ENCODE measurements at places on chromosomes 1 and 21.

- DNase-seq, result no peak
Observed at GRCh38 chr21:28325618-28326017, 667.1 kb downstream of the LTN1 start.

GRCh38 chr1:87334351-87335174, 5.9 kb downstream of the LMO4 start:
- no peak for DNase-seq

GRCh38 chr1:7117399-7118281, 332.4 kb downstream of the CAMTA1 start:
- DNase-seq, result no peak

GRCh38 chr1:19533626-19534025, 48.3 kb upstream of the CAPZB start:
- no peak for DNase-seq

- no peak for DNase-seq
Observed at GRCh38 chr1:172770071-172770470, 111.2 kb downstream of the FASLG start.

DNA sequence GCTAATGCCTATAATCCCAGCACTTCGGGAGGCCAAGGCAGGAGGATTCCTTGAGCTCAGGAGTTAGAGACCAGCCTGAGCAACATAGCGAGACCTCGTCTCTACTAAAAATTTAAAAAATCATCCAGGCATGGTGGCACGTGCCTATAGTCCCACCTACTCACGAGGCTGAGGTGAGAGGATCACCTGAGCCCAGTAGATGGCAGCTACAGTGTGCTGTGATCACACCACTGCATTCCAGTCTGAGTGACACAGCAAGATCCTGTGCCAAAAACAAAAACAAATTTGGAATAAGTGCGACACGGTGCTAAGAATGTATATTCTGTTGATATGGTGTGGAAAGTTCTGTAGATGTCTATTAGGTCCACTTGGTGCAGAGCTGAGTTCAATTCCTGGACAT, 15.1 kb downstream of the USP33 start:
- DNase-seq, result no peak

- DNase-seq, result no peak
Observed at GRCh38 chr1:227893300-227893948, 54.3 kb downstream of the WNT9A start.

GRCh38 chr1:31376375-31377134, 3.7 kb upstream of the FABP3 start:
- DNase-seq, result no peak

- DNase-seq, result no peak
Observed at GRCh38 chr1:93672477-93673162, 9.0 kb downstream of the BCAR3 start.

DNA sequence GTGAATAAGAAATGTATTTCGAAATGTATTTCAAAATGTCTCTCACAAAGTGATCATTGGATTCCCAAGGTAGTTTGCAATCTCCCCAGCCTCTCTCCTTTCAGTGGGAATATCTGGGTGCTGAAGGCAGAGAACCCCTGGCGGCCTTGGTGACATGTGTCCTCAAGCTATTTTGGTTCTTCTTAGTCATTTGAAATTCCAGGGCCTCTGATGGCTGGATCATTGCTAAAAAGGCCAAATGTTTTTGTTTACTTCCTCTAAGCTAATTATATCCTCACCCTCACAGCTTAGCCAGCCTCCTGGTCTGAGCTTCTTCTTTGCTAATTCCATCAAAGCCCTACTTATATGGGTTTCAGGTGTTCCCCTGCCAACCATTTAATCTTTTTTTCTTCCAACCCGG, 71.2 kb downstream of the LRRC40 start:
- DNase-seq, result no peak

- DNase-seq, result no peak
Observed at GRCh38 chr1:11794446-11795237, 11.1 kb downstream of the MTHFR start.

DNA sequence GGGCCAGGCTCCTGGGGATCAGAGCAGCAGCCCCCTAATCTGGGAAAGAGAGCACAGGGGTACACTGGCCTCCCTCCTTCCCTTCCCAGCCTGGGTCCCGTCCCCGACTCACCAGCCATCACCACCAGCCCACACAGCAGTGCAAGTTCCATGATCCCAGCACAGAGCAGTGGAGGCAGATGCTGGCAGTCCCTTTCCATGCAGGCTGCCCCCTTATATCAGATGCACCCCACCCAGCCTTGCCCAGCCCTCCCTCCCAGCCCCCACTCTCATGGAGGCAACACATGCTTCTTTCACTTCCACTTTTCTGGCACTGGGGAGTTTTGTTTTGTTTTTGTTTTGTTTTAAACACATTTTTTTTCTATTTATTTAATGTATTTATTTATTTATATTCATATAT, at the start of gene PLA2G2D:
Gene PLA2G2D (minus strand): TSS at position 190 of the 400 bp plus-strand sequence. CDS start 38 bp downstream, at position 152.
- no peak for DNase-seq

DNA sequence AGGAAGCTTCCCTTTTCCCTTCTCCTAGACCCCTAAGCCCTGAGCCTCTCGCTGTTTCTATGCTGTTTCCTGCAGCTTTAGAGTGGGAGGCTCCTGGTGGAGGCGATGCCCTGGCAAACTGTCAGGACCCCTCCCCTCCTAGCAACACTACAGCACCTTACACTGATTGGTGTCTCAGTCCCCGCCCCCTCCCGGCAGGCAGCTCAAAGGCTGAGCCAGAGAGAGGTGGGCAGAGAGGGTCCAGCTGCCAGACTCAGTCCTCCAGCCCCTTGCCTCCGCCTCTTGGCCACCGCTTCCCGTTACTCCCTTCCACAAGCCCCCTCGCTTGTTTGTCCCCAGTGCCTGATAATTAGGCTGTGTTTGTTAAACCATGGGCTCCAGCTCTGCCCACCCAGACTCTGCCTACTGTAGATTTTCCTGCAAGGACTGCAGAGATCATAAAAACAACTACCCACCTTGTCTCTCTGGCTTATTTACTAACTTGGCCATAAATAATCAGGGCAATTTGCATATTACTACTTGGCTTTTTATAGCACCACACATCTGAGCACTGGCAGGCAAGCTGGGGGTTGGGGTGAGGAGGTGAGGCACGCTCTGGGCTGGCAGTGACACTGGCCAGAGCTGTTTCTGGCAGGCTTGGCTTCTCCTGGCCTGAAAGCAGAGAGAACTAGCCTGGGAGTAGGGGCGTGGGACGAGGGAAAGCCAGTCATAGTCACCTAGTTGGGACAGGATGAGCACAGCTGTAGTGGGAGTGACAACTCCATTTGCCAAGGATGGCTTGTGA, 107.5 kb downstream of the CSMD2 start:
- DNase-seq, result no peak

- DNase-seq, result peak; percentile 7
Observed at GRCh38 chr1:113903501-113904292, 902 bp downstream of the AP4B1 start.

- DNase-seq, result peak; percentile 72
Observed at GRCh38 chr1:31937300-31938183, 626 bp downstream of the PTP4A2 start.

DNA sequence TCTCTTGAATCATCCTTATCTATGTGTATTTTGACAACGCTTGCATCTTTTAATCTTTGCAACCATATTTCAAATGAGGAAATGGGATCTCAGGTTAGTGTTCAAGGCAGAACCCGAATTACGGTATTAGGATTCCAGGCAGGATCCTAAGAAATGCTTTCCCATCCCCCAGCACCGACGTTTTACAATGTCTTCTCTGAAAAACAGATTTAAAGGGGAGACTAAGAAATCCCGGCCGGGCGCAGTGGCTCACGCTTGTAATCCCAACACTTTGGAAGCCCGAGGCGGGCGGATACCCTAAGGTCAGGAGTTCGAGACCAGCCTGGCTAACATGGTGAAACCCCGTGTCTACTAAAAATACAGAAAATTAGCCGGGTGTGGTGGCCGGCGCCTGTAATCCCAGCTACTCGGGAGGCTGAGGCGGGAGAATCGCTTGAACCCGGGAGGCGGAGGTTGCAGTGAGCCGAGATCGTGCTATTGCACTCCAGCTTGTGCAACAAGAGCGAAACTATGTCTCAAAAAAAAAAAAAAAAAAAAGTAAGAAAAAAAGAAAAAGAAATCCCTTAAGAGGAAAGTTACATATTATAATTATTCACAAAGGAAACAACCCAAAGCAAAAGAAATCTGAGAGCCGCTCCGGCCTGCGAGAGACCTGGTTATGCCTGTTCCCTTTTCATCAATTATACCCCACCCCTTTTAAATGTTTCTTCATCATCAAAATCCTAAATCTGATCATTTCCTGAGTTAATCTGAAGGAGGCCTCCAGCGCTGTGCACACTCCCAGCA, 801 bp upstream of the GORAB start:
- DNase-seq, result no peak

DNA sequence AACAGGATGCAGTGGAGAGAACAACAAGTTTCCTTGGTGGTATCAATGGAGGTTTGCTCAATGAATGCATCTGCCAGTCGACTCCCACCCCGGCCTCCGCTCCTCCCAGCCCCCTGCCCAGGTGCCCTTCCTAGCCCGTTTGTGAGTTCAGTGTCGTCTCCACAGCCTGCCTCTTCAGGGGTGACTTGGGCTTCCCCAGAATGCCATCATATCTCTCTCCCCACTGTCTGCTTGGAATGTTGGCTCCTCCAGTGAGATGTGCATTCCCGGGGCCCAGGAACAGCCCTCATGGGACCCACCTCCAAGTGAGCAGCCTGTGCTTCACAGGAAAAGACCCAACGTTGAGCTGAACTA, 30.5 kb downstream of the MATN1 start:
- no peak for DNase-seq

- no peak for DNase-seq
Observed at GRCh38 chr1:200306944-200307754, 102.7 kb downstream of the ZNF281 start.

GRCh38 chr1:233599542-233600073, 14.3 kb upstream of the KCNK1 start:
- DNase-seq, result no peak

DNA sequence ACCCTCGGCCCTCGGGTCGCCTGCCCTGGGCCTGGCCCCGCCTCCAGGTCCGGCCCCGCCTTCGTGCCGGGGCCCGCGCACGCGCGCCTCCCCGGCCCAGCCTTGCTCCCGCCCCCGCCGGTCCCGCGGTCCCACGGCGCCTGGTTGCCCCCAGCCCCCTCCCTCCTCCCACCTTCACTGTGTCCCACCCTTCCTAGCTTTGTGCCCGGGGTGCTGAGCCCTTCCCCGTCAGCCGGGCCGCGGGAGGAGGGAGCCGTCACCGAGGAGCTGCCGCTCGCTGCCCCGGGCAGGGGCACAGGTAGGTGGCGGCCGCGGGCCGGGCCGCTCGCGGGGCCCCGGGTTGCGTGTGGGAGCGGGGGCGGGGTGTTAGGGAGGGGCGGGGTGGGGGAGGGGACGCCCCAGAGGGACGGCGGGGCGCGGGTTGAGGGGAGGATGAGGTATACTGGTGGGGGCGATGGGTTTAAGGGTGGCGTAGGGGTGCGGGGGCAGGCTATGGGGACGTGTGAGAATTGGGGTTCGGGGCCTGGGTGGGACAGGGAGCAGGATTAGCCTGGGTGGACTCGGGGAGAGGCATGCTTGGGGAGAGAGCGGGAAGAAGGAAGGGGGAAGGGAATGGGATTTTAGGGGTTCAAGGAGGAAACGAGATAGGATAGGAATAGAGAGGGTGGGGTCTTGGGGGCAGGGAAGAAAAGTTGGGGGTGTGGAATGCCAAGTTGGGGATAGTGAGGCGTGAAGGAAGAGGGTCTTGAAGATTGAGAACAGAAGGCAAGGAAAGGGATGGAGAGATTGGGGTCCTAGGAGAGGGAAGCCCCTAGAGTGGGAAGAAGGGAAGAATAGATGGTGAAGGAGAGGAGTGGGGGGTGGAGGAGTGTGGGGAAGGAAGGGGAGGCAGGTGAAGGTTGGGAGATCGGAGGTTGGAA, at the start of gene LRRC42:
Gene LRRC42 (plus strand): TSS at position 99 of the 920 bp plus-strand sequence. CDS start 5,650 bp downstream, outside the sequence.
- DNase-seq, result peak; percentile 86

GRCh38 chr1:215710036-215710898, 143.2 kb downstream of the KCTD3 start:
- no peak for DNase-seq

DNA sequence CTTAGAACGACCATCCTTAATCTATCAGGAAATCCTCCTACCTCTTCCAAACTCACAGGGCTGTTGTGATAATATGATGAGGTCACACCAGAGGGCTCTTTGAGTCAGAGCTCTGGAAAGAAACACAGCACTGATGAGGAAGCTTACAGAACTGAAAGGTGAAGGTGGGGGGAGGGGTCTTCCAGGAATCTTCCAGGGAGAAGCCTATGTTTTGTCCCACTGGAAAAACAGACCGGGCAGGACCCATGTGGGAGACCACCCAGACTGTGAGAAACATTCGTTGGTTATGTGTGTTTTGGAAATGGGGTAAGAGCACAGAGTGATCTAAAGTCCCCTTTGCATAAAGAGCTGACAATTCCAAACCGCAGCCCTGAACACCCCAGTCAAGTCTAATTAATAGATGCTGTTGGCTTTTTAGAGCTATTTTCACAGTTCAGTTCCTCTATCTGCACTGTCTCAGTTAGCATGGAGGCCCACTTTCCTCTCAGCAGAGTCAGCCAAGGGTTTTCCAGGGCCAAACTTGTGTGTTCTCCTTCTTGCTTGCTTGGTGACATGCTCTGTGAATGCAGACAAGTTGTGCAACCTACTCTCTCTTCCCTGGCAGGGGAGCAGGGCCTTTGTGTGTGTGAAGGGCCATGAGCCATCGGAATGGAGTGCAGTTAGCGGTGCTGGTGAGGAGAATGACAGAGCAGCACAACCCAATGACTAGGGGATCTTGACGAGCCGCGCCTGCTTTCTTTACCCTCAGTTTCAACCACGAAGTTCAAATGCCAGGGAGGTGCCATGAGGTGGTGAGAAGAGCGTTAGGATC, 12.3 kb downstream of the PHLDA3 start:
- DNase-seq, result no peak

- no peak for DNase-seq
Observed at GRCh38 chr21:44780767-44781459, 20.7 kb downstream of the UBE2G2 start.

- peak; percentile 12 for DNase-seq
Observed at GRCh38 chr21:36589352-36589971, 109.5 kb upstream of the SIM2 start.

DNA sequence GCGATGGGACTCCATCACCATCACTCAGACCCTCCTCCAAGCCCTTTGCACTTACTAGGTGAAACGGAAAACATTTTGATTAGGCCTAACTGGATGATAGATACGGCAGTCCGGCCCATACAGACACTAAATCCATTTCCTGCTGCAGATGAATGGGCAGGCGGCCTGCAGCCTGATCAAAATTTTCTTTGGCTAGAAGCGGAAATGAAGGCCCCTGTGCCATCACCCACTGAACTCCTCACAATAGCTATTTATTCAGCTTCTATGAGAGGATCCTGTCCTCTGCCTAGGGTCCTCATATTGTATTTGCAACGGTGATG, 200.5 kb downstream of the OMA1 start:
- DNase-seq, result no peak

GRCh38 chr1:150995896-150996295, 10.8 kb downstream of the MINDY1 start:
- DNase-seq, result no peak

GRCh38 chr1:177857285-177857684, 112.6 kb downstream of the SEC16B start:
- DNase-seq, result no peak

DNA sequence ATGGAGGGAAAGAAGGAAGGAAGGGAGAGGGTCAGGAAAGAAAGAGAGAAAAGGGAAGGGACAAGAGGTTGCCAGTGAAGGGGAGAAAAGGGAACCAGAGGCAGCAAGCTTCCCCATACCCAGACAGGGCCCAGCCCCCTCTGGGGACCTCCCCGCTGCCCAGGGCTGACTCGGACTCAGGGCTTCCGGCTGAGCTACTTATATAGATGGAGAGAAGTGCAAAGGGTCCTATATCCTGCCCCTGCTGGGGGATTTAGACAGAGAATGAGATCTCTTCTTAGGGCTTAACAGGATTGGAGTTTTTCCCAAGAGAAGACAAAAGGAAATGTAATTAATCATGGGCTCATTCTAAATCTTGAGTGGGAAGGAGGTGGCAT, at the start of gene ETV3L:
Gene ETV3L (minus strand): TSS at position 176 of the 377 bp plus-strand sequence. CDS start 285 bp downstream, outside the sequence.
- no peak for DNase-seq
